ENCODE measurements at places on chromosomes 6 and 20. TPM values are rescaled to one million over a fixed set of nuclear protein-coding genes. Genes with fewer than 3 reads are reported as not detected.

GRCh38 chr6:158002249-158002950 is 20.7 kb downstream of the SYNJ2 start:
- no peaks in the 10 kb centered on the region for H3K36me3 ChIP-seq
- H3K4me1 ChIP-seq, result peaks cover 5% of the 10 kb centered on the region
- H3K27ac ChIP-seq, result peak overlapping the region; percentile 13
- no peak overlapping the region for H3K4me3 ChIP-seq
- H3K27me3 ChIP-seq, result no peaks in the 10 kb centered on the region

DNA sequence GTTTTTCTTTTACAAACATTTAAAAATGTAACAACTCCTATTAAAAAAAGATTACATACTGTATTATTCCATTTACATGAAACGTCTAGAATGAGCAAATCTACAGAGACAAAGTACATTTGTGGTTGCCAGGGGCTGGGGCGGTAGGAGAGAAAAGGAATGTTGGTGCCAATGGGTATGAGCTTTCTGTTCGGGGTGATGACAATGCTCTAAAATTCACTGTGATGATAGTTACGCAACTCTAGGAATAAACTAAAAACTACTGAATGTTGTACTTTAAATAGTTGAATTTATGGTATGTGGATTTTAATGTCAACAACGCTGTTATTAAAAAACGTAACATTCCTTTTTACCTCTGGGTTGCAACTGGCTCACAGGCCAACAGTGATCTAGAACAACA is 211.1 kb downstream of the GMDS start:
- H3K36me3 ChIP-seq, result no peaks in the 10 kb centered on the region
- DNase-seq, result no peak
- H3K27ac ChIP-seq, result no peak overlapping the region
- H3K4me1 ChIP-seq, result no peaks in the 10 kb centered on the region
- H3K27me3 ChIP-seq, result no peaks in the 10 kb centered on the region
- no peak overlapping the region for H3K4me3 ChIP-seq

DNA sequence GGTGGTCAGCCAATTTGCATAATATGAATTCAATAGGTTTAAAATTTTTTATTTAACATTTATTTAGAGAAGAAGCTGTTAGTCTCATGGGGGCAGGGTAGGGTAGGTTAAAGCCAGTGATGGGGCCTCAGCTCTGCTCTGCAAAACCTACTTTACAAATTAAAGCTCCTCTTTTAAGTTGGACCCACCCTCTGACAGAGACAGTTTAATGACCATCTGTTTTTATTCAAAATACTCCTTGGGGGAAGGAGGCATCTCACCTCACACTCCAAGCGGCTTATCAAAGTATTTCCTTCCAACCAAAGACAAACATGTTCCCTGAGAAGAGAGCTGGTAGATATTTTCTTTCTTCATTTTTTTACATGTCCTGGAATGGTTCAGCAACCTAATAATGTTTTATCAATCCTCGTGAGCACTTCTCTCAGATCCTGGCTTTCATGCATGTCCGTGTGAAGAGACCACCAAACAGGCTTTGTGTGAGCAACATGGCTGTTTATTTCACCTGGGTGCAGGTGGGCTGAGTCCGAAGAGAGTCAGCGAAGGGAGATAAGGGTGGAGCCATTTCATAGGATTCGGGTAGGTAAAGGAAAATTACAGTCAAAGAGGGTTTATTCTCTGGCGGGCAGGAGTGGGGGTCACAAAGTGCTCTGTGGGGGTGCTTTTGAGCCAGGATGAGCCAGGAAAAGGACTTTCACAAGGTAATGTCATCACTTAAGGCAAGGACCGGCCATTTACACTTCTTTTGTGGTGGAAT is 184.7 kb downstream of the GJA1 start:
- H3K27ac ChIP-seq, result no peak overlapping the region
- no peaks in the 10 kb centered on the region for H3K36me3 ChIP-seq
- H3K4me1 ChIP-seq, result no peaks in the 10 kb centered on the region
- DNase-seq, result no peak
- no peak overlapping the region for H3K4me3 ChIP-seq

DNA sequence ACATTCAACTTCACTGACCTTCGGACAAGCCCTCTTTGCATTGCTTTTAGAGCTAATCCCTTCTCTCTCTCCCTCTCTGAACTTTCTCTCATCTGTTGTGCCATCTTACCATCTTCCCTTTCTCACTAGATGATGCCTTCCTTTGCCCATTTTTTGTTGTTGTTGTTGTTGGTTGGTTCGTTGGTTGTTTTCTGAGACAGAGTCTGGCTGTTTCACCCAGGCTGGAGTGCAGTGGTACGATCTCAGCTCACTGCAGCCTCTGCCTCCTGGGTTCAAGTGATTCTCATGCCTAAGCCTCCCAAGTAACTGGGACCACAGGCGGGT is 18.8 kb downstream of the MAP3K5 start:
- no peak for DNase-seq
- peaks cover 94% of the 10 kb centered on the region for H3K4me1 ChIP-seq
- H3K36me3 ChIP-seq, result no peaks in the 10 kb centered on the region
- peak overlapping the region; percentile 60 for H3K27ac ChIP-seq
- no peaks in the 10 kb centered on the region for H3K27me3 ChIP-seq

GRCh38 chr6:43377710-43378229 is 8.3 kb upstream of the ZNF318 start:
- no peaks in the 10 kb centered on the region for H3K27me3 ChIP-seq
- no peaks in the 10 kb centered on the region for H3K36me3 ChIP-seq
- no peak overlapping the region for H3K4me3 ChIP-seq
- no peaks in the 10 kb centered on the region for H3K4me1 ChIP-seq
- H3K27ac ChIP-seq, result no peak overlapping the region

GRCh38 chr6:80639181-80639629 is 532.7 kb downstream of the BCKDHB start:
- H3K27ac ChIP-seq, result peak overlapping the region; percentile 2
- H3K4me3 ChIP-seq, result no peak overlapping the region
- DNase-seq, result no peak

- DNase-seq, result no peak
- H3K4me1 ChIP-seq, result no peaks in the 10 kb centered on the region
- H3K27ac ChIP-seq, result no peak overlapping the region
- no peaks in the 10 kb centered on the region for H3K27me3 ChIP-seq
Observed at GRCh38 chr20:15942130-15942529, 631.1 kb downstream of the KIF16B start.

DNA sequence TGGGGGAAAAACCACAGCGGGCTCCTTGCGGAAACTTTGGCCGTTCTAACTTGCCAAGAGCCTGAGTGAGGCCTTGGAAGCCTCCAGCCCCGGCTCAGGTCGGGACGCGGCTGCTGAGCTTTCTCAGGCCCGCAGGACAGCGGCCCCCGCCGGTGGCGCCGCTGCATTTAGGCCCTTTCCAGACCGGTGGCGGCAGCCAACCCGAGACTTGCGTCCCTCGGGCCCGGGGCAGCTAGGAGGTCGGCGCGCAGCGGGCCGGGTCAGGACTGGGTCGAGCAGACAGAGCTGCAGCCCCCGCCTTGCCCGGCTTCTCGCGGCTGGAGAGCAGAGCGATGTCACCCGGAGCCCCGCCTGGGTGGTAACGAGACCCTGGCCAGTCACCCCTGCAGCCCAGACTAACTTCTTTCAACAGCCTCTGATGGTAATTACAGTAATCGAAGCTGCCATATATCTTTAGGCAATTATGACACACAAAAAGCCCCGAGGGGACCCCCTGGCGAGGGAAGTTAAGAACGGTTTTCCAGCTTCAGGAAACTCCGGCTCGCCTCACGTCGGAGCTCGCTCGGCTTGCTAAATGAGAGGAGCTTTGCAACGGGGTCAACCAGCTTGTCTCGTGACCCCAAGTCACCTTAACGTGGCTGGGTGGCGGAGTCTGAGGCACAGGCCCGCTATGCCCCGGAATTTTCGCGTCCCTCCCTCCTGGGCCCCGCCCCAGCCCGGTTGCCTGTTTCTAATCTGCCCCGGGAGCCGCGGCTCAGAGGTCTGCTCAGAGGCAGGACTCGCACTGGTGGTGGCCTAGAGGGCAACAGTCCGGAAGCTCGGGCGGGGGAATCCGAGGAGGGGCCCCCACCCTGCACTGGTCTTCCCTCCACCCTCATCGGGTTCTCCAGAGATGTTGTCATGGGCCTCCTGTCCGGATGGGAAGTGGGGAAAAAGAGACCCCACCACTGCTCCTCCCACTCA is 3.0 kb downstream of the NR2E1 start:
- H3K4me1 ChIP-seq, result peaks cover 41% of the 10 kb centered on the region
- H3K36me3 ChIP-seq, result no peaks in the 10 kb centered on the region
- peaks cover 95% of the 10 kb centered on the region for H3K27me3 ChIP-seq
- H3K27ac ChIP-seq, result no peak overlapping the region
- peak; percentile 33 for DNase-seq

DNA sequence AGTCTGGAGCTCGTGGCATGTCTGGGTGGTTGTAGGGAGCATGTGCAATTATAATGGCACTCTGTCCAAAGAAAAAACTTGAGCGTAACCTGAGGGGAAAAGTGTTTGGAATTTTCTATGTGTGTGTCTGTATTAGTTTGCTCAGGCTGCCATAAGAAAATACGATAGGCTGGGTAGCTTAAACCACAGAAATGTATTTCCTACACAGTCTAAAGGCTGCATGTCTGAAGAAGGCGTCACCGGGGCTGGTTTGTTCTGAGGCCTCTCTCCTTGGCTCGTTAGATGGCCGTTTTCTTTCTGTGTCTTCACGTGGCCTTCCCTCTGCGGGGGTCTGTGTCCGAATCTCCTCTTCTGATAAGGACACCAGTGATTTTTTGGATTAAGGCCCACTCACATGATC is 59.0 kb downstream of the IGF2R start:
- peaks cover 31% of the 10 kb centered on the region for H3K36me3 ChIP-seq
- no peak for DNase-seq
- peaks cover 3% of the 10 kb centered on the region for H3K4me1 ChIP-seq
- H3K27me3 ChIP-seq, result no peaks in the 10 kb centered on the region
- no peak overlapping the region for H3K4me3 ChIP-seq

GRCh38 chr6:157246771-157247484 is 76.4 kb downstream of the TMEM242 start:
- peaks cover 8% of the 10 kb centered on the region for H3K4me1 ChIP-seq
- no peaks in the 10 kb centered on the region for H3K27me3 ChIP-seq
- no peak for DNase-seq
- H3K4me3 ChIP-seq, result no peak overlapping the region
- no peaks in the 10 kb centered on the region for H3K36me3 ChIP-seq

- no peak for DNase-seq
- no peaks in the 10 kb centered on the region for H3K4me1 ChIP-seq
- H3K27me3 ChIP-seq, result no peaks in the 10 kb centered on the region
- H3K4me3 ChIP-seq, result no peak overlapping the region
Observed at GRCh38 chr6:92945799-92946198, 473.6 kb downstream of the EPHA7 start.

GRCh38 chr6:67412035-67412434 is 1223.0 kb upstream of the ADGRB3 start:
- no peaks in the 10 kb centered on the region for H3K4me1 ChIP-seq
- DNase-seq, result no peak
- H3K27me3 ChIP-seq, result no peaks in the 10 kb centered on the region
- no peaks in the 10 kb centered on the region for H3K36me3 ChIP-seq
- no peak overlapping the region for H3K27ac ChIP-seq

GRCh38 chr6:106519460-106520394 is 109.6 kb downstream of the RTN4IP1 start:
- no peak for DNase-seq
- H3K36me3 ChIP-seq, result no peaks in the 10 kb centered on the region
- H3K27ac ChIP-seq, result no peak overlapping the region

GRCh38 chr20:34639755-34640222 is 37.1 kb downstream of the PIGU start:
- H3K4me3 ChIP-seq, result no peak overlapping the region
- H3K27me3 ChIP-seq, result no peaks in the 10 kb centered on the region
- DNase-seq, result no peak
- H3K4me1 ChIP-seq, result no peaks in the 10 kb centered on the region

- DNase-seq, result no peak
- no peak overlapping the region for H3K4me3 ChIP-seq
Observed at GRCh38 chr20:9955646-9956045, 79.1 kb upstream of the ANKEF1 start.

- DNase-seq, result no peak
- H3K36me3 ChIP-seq, result no peaks in the 10 kb centered on the region
- H3K4me3 ChIP-seq, result no peak overlapping the region
- no peaks in the 10 kb centered on the region for H3K27me3 ChIP-seq
Observed at GRCh38 chr6:42046464-42047212, 3.7 kb upstream of the TAF8 start.

DNA sequence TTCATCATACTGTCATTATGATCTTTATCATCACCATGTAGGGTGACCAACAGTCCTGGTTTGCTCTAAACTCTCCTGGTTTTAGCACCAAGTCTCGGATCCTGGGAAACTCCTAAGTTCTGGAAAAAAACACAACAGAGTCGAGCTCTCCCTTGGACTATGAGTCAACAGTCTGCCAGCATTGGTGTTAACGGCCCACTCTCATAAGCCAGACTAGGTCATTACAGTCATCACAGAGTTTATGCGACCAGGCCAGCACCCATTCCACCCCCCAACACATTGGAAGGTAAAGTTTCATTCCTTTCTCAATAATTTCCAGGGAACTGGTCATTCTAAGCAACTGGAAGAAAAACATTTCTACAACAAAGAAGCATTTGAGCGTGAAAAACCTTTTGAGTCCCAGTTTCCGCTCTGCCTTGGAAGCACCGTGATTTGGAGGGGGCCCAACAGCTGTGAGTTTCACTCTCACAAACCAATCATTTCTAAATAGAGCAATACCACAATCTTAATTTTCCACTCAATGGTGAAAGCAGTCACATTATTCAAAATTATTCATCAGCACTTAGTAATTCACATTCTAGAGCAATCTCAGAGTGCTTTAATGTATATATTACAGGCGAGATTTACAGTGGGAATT is 445.0 kb downstream of the CDH26 start:
- H3K4me1 ChIP-seq, result no peaks in the 10 kb centered on the region
- H3K36me3 ChIP-seq, result no peaks in the 10 kb centered on the region
- no peak overlapping the region for H3K4me3 ChIP-seq

DNA sequence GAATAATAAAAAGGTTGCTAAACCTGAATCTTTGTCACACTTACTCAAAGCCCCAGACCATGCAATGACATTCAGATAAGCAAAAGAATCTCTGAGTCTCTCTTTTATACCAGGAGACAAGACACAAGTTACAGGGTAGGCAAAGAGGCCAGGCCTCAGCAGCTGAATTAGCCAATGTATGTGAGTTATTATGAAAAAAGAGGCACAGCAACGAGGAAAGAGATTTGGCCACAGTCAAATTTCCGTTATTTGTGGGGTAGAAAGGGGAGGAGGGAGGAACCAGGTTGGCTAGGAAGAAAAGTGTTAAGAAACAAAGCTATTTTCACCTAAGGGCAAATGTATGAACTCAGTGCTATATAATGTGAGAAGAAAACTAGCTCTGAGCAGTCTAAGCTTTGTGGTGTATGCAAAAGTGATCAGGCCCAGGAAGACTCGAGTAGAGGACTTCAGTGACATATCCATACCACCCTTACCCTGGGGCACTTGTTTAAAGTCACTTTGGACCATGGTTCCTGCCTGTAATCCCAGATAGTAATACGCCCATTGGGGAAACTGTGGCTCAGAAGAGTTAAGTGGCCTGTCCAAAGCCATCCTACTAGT is 19.1 kb downstream of the IPCEF1 start:
- H3K4me3 ChIP-seq, result no peak overlapping the region
- no peaks in the 10 kb centered on the region for H3K27me3 ChIP-seq
- H3K27ac ChIP-seq, result no peak overlapping the region
- DNase-seq, result no peak

The OPRM1 gene
- total RNA-seq, result 0.19 TPM

The TNFRSF21 gene
- 13.7 TPM for total RNA-seq

The GABRR2 gene
- 0.83 TPM for total RNA-seq

The L3MBTL3 gene
- total RNA-seq, result 30.3 TPM

The FUCA2 gene
- total RNA-seq, result 84.6 TPM

The FERMT1 gene
- total RNA-seq, result 41.7 TPM

The WFDC11 gene
- total RNA-seq, result not detected

The TCP11 gene
- total RNA-seq, result not detected

The DEFB124 gene
- not detected for total RNA-seq
